ENCODE measurements at places on chromosomes 11 and 22.

DNA sequence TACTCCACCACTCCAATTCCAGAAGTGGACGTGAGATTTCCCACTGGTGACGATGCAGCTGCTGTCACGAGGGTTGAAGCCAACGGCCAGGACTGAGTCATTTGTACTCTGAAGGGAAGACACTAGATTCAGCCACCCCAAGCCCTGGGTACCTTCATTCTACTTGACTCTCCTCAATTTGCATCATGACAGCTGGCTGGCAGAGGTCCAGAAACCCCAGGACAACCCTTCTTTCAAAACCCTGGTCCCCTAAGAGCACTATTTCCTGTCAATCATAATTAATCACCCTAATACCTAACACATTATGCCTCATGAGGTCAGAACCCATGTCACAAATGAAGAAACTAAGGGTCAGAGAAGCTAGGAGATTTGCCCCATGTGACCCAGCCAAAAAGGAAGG, 4.9 kb downstream of the EML3 start:
- DNase-seq: no peak

DNA sequence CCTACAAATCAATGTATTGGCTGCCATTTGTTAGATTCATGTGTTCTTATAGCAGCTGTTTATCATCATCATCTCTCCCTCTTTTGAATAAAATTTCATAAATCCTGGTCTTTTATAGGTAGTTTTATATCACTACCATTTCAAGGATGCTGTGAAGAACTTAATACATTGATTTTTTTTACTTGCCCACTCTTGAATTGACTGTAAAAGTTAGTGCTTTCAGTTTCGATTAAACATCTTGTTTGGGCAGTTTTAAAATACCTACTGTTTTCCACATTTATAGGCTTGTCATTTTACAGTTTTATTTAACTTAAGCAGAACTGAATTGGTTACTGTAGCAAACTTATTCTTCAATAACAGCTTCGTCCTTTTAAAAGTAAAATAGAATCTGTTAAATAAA, 59.5 kb downstream of the TTC17 start:
- DNase-seq: no peak

GRCh38 chr11:124916370-124916710, 2.7 kb upstream of the HEPN1 start:
- DNase-seq: no peak

- DNase-seq: no peak
These were observed 64.8 kb downstream of the RAB30 start for GRCh38 chr11:83006877-83007330.

DNA sequence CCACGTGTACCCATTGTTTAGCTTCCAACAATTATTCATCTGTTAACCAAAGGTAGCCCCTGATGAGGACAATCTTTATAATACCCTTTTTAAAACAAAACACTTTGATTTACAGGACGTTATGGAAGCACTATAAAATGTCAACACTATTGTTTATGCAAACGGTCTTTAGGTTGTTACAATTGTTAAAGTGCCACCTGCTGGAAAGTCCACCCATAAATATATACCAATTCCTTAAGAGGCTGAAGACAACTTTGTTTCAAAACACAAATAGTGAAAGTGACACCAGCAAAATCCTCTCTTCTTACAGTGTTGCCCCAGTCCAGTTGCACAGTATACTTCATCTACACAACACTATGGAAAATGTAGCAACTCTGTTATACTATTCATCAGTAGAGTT, 68.9 kb upstream of the SLN start:
- no peak for DNase-seq

- no peak for DNase-seq
These were observed 23.5 kb downstream of the CPT1A start for GRCh38 chr11:68818181-68818580.

All from CMK (cell line).